Activated CD4-positive, alpha-beta T cell treated with anti-CD3 and anti-CD28 coated beads, Interleukin-2, Interleukin-6, amounts not matched to agents 100 ng/mL and 50 ng/mL, durations not matched to agents 16 hours and 8 hours (primary cell): ENCODE measurements at places on chromosomes 13 and 19.

- DNase-seq, result peak; percentile 62
Observed at GRCh38 chr19:4172861-4173473, 9.4 kb downstream of the SIRT6 start.

- DNase-seq, result no peak
Observed at GRCh38 chr19:32219392-32219791, 126.0 kb upstream of the ZNF507 start.

- no peak for DNase-seq
Observed at GRCh38 chr13:110425444-110425780, 118.3 kb downstream of the COL4A2 start.

DNA sequence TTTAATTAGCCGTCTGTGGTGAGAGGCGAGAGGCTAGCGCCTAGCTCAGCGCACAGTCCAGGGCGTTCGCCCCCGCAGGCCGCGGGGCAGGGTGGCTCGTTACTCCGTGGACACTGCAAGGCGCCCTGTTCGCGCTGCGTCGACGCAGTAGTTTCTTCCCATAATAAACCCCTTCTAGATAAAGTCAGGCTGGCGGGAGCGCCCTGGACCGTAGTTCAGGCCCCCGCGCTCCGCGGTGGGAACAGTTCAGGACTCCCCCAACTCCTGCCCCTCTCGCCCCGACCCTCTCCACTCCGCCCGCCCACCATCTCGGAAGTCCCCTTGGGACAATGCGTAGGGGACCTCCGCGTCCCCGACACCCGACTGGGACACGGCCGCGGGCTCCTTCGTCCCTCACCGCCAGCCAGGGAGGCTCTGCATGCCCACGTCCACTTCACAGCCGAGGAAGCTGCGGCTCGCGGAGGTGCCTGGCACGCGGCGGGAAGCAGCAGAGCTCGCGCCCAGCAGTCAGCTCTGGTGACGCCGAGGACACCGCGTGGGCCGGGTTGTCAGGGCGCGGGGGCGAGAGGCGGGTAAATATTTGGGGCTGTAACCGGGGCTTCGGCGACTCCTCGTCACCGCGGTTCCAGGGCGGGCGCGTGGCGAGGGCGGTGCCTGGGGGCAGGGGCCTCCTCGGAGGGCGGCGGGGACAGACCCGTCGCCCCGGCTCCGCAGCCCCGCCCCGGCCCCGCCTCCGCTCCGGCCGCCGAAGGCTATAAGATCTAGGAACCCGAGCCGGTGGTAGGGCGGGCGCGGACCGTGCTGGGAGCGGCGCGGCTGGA, at the start of gene RGCC:
Gene RGCC (plus strand): TSS at position 783 of the 821 bp plus-strand sequence. CDS start 158 bp downstream, outside the sequence.
- peak; percentile 87 for DNase-seq

- no peak for DNase-seq
Observed at GRCh38 chr13:26988059-26988769, 183.4 kb downstream of the USP12 start.

GRCh38 chr19:17325881-17326594, 8.6 kb downstream of the ANO8 start:
- no peak for DNase-seq

DNA sequence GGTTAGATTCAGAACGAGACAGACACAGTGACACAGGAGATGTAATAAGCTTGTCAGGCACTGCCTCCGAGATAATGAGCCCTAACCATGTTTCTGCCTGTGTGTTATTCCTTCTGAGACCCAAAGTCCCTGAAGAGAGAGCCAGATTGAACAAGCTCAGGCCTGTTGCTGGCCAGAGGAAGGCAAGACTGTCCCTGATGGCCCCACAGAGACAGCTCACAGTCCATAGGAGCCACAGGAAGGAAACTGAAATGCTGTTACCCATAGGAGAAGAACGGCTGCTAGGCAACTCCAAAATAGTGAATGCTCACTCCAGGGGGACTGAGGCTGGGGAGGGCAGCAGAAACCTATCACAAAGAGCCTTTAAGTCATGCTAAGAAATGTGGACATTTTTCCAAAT, 31.8 kb upstream of the RFXAP start:
- DNase-seq, result no peak
